Muscle of leg (tissue), 16 donors: ENCODE measurements at places on chromosomes 7 and 10.

- DNase-seq = no peak
These were observed 49.3 kb downstream of the FBXL13 start for GRCh38 chr7:103025341-103025740.

- peak; percentile 90 for DNase-seq
These were observed 16.2 kb upstream of the DNAJB6 start for GRCh38 chr7:157320608-157320980.

GRCh38 chr10:132444877-132445351, 47.9 kb downstream of the PWWP2B start:
- DNase-seq = no peak

GRCh38 chr10:95241533-95241932, 47.5 kb downstream of the ACSM6 start:
- DNase-seq = no peak

GRCh38 chr7:45888185-45888992, at the start of gene IGFBP1:
Gene IGFBP1, plus strand, starts transcription at chr7:45888488. Its CDS starts 165 bp downstream, at chr7:45888653.
- no peak for DNase-seq

DNA sequence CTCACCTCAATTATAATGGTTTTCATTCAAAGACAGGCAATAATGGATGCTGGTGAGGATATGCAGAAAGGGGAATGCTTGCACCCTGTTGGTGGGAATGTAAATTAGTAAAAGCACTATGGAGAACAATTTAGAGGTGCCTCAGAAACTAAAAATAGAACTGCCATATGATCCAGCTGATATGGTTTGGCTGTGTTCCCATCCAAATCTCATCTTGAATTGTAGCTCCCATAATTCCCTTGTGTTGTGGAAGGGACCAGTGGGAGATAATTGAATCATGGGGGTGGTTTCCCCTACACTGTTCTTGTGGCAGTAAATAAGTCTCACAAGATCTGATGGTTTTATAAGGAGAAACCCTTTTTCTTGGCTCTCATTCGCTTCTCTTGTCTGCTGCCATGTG, 87.7 kb downstream of the TES start:
- DNase-seq = no peak

DNA sequence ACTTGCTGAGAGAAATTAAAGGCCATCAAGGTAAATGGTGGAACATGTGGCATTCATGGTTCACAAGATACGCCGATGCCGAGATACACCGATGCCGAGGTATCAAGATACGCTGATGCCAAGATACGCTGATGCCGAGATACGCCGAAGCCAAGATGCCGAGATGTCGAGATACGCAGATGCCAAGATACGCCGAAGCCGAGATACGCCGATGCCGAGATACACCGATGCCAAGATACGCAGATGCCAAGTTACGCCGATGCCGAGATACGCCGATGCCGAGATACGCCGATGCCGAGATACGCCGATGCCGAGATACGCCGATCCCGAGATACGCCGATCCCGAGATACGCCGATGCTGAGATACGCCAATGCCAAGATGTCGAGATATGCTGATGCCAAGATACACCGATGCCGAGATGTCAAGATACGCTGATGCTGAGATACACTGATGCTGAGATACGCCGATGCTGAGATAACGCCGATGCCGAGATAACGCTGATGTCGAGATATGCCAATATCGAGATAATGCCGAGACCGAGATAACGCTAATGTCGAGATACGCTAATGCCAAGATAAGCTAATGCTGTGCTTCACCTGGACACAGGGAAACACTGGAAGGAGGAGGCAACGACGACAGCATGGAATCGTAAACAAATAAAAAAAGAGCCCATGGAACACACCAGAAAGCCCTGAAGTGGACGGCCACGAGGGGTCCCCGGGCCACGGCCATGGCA, 172.6 kb downstream of the MAD1L1 start:
- DNase-seq = no peak

DNA sequence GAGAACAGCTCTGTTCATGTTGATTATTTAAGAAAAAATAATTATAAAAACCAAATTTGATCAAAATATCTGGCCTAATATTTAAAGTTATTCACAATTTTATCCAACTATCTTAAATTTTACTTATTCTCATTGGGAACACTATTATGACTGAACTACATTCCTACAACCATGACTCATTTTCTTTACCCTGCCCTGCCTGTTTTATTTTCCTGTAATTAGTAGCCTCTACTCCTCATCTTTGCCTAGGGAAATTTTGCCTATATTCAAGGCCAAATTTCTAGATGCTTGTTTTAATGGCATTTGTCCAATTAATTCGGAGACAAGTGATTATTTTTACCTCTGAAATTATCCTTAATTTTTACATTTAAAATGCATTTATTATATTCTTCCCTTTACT, 289.7 kb upstream of the TMEM229A start:
- DNase-seq = no peak
